ENCODE measurements at places on chromosomes 6 and 20. TPM values are rescaled to one million over a fixed set of nuclear protein-coding genes. Genes with fewer than 3 reads are reported as not detected.

Gene EEF1A2
- total RNA-seq: not detected

Gene NKAPL
- total RNA-seq: 1.9 TPM

Gene TMEM244
- total RNA-seq: not detected

Gene CPNE5
- 0.18 TPM for total RNA-seq

Gene PDYN
- not detected for total RNA-seq

Gene HCK
- total RNA-seq: not detected

Gene TREM1
- total RNA-seq: not detected

Gene PCIF1
- total RNA-seq: 15.9 TPM

DNA sequence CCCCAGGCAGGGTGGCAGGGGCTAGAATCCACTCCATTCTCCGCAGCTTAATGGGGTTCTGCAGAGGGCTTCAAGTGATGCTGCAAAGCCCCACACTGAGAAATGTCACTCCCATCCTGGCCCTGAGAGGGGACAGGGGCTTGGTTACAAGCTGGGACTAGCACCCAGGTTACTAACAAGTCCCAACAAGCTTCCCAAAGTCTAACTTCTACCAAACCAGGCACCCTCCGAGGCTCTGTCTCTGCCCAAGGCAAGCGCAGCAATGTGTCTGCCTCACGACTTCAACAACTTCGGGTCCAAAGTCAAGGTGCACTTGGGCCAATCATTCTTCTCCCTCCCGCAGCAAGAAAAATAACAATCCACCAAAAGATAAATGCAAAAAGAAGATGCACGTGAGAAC, 45.6 kb downstream of the NFATC2 start:
- no peak for DNase-seq

GRCh38 chr6:96862560-96862959, 25.3 kb upstream of the GPR63 start:
- no peak for DNase-seq

DNA sequence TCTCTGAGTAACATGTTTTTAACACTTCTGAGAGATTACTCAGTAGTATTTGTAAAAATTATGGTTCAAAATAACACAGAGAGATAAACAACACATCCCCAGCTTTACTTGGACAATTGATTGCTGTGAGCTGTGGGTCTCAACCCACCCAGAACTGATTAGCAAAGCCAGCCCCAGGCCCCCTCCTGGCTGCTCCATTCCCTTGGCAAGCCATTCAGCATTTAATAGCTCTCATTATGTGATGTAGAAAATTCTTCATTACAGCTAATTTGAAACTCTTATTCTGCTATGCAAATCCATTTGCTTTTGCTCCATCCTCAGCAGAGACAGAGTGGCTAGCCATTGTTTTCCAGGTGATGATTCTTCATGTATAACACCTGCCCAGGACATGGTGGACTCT, 16.6 kb upstream of the SIRT5 start:
- DNase-seq: no peak

DNA sequence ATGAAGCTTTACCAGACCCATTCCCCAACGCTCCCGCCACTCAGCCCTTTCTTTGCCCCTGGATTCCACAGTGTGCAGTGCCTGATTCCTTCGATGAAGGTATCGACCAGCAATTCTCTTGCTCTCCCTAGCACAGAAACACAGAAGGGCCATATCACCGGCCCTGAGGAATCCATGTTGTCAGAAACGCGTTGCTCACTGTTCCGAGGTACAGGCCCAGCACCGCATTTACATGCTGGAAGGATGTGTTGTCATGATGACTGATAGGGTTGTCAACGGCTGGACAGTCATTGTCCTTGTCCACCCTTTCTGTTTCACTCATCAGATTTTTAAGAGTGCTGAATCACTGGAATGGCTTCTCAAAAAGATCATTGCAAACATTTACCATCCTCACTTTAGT, 57.2 kb upstream of the GPR6 start:
- DNase-seq: no peak

GRCh38 chr6:3284436-3284876, 25.7 kb downstream of the PSMG4 start:
- DNase-seq: no peak

- DNase-seq: peak; percentile 21
These were observed 56.9 kb downstream of the FAM217A start for GRCh38 chr6:4021854-4022695.

- no peak for DNase-seq
These were observed 101.7 kb downstream of the TULP4 start for GRCh38 chr6:158413814-158414565.

DNA sequence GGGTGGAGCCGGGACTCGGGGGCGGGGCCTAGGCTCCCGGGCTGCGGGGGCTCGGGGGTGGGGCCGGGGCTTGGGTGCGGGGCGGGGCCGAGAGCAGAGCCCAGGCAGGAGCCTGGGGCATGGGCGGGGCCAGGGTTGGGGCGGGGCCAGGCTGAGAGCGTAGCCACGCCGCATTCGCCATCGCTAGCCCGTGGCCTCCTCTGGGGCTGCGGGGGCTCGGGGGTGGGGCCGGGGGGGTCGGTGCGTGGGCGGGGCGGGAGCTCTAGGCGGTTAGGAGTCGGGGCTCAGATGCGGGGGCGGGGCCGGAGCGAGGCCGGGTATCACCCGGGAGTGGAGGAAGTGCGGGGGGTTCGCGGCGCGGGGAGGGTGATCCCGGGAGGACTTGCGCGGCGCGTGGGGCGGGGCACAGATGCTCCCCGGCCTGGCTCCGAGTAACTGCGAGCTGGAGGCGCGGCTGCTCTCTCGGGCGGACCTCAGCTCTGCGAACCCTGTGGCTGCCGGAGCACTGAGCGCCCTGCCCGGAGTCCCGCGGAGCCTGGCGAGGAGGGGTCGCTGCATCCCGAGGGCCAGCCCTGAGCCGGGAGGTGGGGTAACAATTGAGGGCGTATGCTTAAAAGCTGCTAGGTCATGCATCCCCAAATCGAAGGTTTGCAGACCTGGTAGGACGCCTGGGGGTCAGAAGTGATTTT, 434 bp upstream of the ECI2 start:
- DNase-seq: peak; percentile 93

GRCh38 chr6:2959909-2960719, 11.3 kb downstream of the SERPINB6 start:
- peak; percentile 70 for DNase-seq

GRCh38 chr6:64146876-64147275, 511.3 kb downstream of the PHF3 start:
- no peak for DNase-seq

- DNase-seq: no peak
These were observed 50.9 kb downstream of the PLCB4 start for GRCh38 chr20:9119776-9120175.

DNA sequence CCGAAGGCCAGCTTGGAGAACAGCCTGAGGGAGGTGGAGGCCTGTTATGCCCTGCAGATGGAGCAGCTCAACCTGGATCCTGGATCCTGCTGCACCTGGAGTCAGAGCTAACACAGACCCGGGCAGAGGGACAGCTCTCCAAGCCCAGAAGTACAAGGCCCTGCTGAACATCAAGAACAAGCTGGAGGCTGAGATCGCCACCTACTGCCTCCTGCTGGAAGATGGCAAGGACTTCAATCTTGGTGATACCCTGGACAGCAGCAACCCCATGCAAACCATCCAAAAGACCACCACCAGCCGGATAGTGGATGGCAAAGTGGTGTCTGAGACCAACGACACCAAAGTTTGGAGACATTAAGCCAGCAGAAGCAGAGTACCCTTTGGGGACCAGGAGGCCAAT, 223.5 kb upstream of the ID4 start:
- DNase-seq: no peak

Data from fibroblast of the aortic adventitia (primary cell).